ENCODE measurements at places on chromosomes 2 and 18. TPM values are rescaled to one million over a fixed set of nuclear protein-coding genes. Genes with fewer than 3 reads are reported as not detected.

- no peak for DNase-seq
- no peaks in the 10 kb centered on the region for H3K4me1 ChIP-seq
- H3K27ac ChIP-seq: no peak overlapping the region
- no peaks in the 10 kb centered on the region for H3K36me3 ChIP-seq
- no peak overlapping the region for H3K4me3 ChIP-seq
- no peaks in the 10 kb centered on the region for H3K27me3 ChIP-seq
Measured at GRCh38 chr2:156242874-156243273, 89.6 kb downstream of the NR4A2 start.

GRCh38 chr2:64865831-64866345 is 123.3 kb upstream of the SLC1A4 start:
- no peaks in the 10 kb centered on the region for H3K27me3 ChIP-seq
- DNase-seq: no peak
- H3K36me3 ChIP-seq: no peaks in the 10 kb centered on the region
- H3K27ac ChIP-seq: no peak overlapping the region
- H3K4me3 ChIP-seq: peak overlapping the region; percentile 88
- peaks cover 5% of the 10 kb centered on the region for H3K4me1 ChIP-seq

GRCh38 chr2:28206762-28207161 is 185.9 kb upstream of the FOSL2 start:
- no peaks in the 10 kb centered on the region for H3K36me3 ChIP-seq
- no peaks in the 10 kb centered on the region for H3K27me3 ChIP-seq
- no peak for DNase-seq
- H3K4me3 ChIP-seq: no peak overlapping the region

DNA sequence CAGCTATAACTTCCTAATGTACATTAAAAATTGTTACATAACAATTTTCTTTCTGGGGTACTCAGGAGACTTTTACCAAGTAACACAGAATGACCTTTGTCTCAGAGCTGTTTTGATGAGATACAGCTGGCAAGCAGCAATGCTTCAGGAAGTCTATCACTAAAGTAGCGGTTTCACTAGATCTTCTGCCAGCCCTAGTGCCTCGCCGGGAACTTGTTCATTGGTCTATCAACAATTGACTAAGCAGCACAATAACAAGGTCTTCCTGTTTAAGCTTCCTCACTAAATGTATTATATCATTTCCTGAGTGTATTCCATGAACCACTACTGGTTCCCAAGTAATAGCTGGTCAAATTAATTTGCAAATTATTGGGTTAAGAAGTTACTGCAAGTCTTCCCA is 69.2 kb downstream of the TRIP12 start:
- peak overlapping the region; percentile 53 for H3K27ac ChIP-seq
- no peak overlapping the region for H3K4me3 ChIP-seq
- peaks cover 25% of the 10 kb centered on the region for H3K4me1 ChIP-seq
- peak; percentile 58 for DNase-seq

DNA sequence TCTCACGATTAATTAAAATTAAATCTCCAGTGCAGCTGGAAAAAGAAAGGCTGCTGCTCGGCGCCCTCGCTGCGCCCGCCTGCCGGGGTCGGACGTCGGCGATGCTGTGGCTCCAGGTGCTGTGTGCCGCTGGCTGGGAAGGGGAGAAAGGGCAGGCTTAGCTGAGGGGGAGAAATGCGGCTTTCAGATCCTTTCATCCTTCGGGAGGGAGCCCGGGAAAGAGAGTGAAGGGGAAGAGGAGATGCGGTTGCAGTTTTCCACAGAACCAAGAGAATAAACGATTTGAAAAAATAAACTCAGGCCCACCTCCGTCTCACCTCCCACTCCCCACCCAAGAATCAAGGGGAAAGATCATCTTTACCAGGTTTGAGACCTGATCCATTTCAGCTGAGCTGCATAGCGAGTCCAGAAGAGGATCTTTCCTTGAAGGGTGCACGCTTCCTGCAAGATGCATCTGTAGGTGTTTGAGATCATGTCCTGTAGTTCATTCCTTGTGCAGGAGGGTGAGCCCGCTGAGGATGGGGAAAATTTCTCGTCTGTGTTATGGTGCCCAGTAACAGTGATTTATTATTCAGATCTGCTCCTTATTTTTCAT is 495 bp downstream of the TMEM169 start:
- peaks cover 42% of the 10 kb centered on the region for H3K4me1 ChIP-seq
- H3K27ac ChIP-seq: peak overlapping the region; percentile 77
- H3K4me3 ChIP-seq: peak overlapping the region; percentile 95
- DNase-seq: no peak
- H3K27me3 ChIP-seq: no peaks in the 10 kb centered on the region

DNA sequence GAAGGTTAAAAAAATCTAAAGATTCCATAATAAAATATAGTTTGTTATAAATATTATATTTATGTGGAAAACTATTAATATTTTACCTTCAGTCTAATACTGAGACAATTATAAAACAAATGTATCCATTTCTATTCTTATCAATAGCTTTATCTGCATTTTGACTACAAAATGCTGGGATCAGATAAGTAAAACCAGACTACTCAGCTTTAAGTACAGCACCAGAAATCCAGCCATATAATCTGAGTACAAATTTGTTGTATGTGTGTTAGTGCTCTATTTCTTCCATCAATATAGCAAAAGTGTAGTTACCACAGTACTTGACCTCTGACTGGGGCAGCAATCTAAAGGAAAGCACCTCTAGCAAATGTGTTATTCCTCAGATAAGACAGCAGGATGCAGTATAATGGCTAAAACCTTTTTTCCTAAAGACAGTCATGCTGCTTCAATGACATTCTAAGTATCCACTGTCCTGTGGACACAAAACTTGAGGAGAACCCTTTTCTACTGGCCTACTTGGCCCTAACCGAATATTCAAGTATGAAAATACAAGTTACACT is 68.1 kb downstream of the OLA1 start:
- no peaks in the 10 kb centered on the region for H3K4me1 ChIP-seq
- no peak overlapping the region for H3K4me3 ChIP-seq
- H3K27me3 ChIP-seq: no peaks in the 10 kb centered on the region
- no peaks in the 10 kb centered on the region for H3K36me3 ChIP-seq
- no peak overlapping the region for H3K27ac ChIP-seq

DNA sequence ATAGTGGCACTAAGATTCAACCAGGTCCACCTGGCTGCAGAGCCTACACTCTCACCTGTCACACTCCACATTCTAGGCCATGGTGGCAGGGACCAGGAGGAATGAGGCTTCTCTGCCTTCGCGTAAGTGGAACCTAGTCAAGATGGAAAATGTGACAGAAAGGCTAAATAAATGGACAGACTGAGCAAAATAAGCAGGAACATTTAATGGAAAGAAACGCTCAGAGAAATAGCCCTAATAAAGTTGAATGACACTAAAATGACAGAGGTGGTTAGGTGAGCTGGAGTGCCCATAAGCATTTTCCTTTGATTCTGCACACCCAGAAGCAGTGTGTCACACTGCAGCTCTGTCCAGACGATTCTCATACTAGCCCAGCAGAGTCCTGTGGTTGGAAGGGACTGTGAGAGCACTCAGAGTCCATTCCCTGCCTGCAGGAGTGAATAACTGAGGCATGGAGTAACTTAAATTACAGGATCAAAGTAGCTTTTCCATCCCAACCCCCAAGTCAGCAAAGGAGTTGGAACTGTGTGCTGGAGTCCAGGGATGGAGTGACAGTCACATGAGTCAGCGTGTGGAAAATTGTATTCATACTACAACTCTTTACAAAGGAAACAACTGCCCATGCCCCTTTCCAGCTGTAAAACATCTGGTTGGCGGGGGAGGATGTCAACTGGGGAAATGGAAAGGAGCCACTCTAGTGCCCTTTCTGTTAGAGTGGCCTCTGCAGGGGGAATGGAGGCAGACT is 105.4 kb upstream of the LGALSL start:
- no peaks in the 10 kb centered on the region for H3K27me3 ChIP-seq
- no peak for DNase-seq
- H3K4me1 ChIP-seq: no peaks in the 10 kb centered on the region
- no peak overlapping the region for H3K27ac ChIP-seq

DNA sequence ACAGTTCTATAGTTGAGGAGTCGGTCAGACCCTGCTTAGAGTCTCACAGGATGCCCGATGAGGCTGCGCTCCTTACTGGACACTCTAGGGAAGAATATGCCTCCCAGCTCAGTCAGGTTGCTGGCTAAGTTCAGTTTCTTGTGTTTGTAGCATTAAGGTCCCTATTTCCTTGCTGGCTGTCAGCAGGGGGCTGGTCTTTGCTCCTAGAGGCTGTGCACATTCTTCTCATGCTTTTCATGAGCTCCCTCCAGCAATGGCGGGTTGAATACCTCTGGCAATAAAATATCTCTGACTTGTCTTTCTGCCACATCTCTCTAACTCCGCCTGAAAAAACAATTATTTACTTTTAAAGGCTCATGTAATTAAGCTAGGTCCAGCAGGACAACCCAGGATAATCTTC is 79.4 kb upstream of the DNAJC10 start:
- no peaks in the 10 kb centered on the region for H3K4me1 ChIP-seq
- no peak overlapping the region for H3K4me3 ChIP-seq
- H3K36me3 ChIP-seq: no peaks in the 10 kb centered on the region
- no peaks in the 10 kb centered on the region for H3K27me3 ChIP-seq
- no peak overlapping the region for H3K27ac ChIP-seq

GRCh38 chr18:23969664-23970063 is 44.9 kb upstream of the TTC39C start:
- H3K36me3 ChIP-seq: no peaks in the 10 kb centered on the region
- no peaks in the 10 kb centered on the region for H3K27me3 ChIP-seq
- H3K27ac ChIP-seq: no peak overlapping the region

DNA sequence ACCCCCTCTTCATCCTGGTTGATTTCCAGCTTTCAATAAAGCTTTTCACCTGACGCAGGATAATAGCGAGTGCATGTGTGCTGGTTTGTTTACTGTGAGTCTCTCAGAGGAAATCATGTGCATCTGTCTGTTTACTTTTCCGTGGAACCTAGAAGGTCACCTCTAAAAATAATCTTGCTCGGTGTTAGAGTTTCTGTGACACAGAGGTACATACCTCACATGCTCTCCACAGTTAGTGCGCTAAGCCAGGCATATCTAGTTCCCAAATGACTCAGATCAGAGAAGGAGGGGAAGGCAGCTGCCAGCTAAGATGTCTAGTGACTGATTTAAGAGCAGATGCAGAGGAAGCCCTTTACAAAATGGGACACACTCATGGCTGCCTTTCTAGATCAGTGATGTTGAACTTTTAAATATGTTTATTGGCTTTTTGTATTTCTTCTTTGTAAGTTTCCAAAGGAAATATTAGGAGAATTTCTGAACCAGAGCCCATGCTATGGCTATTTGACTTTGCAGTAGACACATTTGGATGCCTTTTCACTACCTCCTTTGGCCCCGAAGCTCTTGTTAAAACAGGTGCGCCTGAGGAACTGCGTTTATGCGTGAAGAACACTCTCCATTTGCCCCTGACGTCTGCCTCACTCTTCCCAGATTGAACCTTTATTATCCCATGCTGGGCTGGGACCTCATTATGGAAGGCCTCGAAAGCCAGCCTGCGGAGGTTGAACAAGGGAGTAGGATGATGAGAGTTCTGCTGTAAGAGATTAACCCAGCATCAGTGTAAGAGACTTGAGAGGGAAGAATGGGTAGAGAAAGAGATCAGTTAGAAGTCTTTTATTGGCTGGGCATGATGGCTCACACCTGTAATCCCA is 145.6 kb downstream of the FAM161A start:
- no peak for DNase-seq
- no peaks in the 10 kb centered on the region for H3K4me1 ChIP-seq
- H3K27ac ChIP-seq: no peak overlapping the region
- H3K27me3 ChIP-seq: no peaks in the 10 kb centered on the region
- no peaks in the 10 kb centered on the region for H3K36me3 ChIP-seq
- no peak overlapping the region for H3K4me3 ChIP-seq

- H3K27ac ChIP-seq: no peak overlapping the region
- H3K36me3 ChIP-seq: no peaks in the 10 kb centered on the region
- DNase-seq: no peak
- no peak overlapping the region for H3K4me3 ChIP-seq
- H3K27me3 ChIP-seq: no peaks in the 10 kb centered on the region
- no peaks in the 10 kb centered on the region for H3K4me1 ChIP-seq
Measured at GRCh38 chr2:235330775-235331451, 162.9 kb upstream of the AGAP1 start.

- H3K36me3 ChIP-seq: no peaks in the 10 kb centered on the region
- H3K27me3 ChIP-seq: no peaks in the 10 kb centered on the region
- H3K27ac ChIP-seq: no peak overlapping the region
Measured at GRCh38 chr2:33135645-33136044, 188.9 kb downstream of the LTBP1 start.

DNA sequence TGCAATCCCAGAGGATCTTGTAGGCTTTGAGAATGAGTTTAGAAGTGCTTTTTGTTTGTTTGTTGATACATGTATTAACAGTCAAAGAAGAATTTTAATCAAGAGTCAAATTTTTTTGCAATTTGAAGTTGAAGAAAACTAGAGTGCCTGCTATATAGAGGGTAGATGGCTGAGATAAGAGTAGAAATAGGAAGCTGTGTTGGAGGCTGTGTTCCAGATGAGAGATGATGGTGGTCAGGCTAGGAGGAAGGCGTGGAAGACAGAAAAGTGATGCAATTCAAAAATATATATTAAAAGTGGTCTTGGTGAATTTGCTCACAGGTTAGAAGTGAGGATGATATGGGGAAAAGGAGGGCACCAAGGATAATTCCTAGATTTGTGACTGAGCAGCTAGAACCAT is 978.3 kb downstream of the BCL11A start:
- no peaks in the 10 kb centered on the region for H3K36me3 ChIP-seq
- no peaks in the 10 kb centered on the region for H3K27me3 ChIP-seq
- DNase-seq: no peak

DNA sequence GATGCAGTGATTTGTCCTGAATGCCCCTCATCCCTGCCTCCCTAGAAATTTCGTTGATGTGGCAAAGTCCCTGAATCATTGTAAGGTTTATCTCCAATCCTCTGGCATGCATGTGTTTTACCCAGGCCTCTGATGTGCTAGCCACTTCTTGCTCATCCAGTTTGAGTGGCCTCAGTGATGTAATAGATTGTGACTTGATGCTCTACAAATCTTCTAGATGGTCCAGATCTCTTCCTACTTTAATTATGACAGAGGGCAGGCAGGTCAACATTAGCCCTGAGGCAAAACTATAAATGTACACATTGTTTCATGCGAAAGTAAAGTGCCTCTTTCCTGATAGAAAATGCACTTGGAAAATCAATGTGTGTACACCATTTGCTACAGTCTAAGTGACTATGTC is 54.5 kb downstream of the LONRF2 start:
- no peaks in the 10 kb centered on the region for H3K27me3 ChIP-seq
- no peak overlapping the region for H3K4me3 ChIP-seq
- H3K36me3 ChIP-seq: no peaks in the 10 kb centered on the region
- H3K27ac ChIP-seq: no peak overlapping the region
- no peak for DNase-seq

GRCh38 chr2:11832531-11832930 is 86.1 kb downstream of the LPIN1 start:
- peaks cover 20% of the 10 kb centered on the region for H3K4me1 ChIP-seq
- DNase-seq: no peak
- no peak overlapping the region for H3K27ac ChIP-seq
- H3K36me3 ChIP-seq: no peaks in the 10 kb centered on the region
- no peaks in the 10 kb centered on the region for H3K27me3 ChIP-seq

Gene MORN2
- 2.5 TPM for total RNA-seq

Gene CERKL
- not detected for total RNA-seq

Gene RFTN2
- total RNA-seq: not detected

Gene SP140L
- 85.7 TPM for total RNA-seq

Gene ACOXL
- not detected for total RNA-seq

Gene CD8A
- total RNA-seq: 2.2 TPM
